SK-MEL-5 (cell line): ENCODE measurements at places on chromosomes 16 and 17. TPM values are rescaled to one million over a fixed set of nuclear protein-coding genes. Genes with fewer than 3 reads are reported as not detected.

Gene G6PC1
- total RNA-seq = not detected in 2 replicates

Gene GRAP
- 0.48 TPM in 1 of 2 replicates, not detected in the other for total RNA-seq

Gene GNAO1
- 3.7 TPM in 2 replicates for total RNA-seq

Gene ST6GALNAC2
- total RNA-seq = 77.4 and 96.3 TPM in 2 replicates

Gene SSTR5
- total RNA-seq = not detected in 2 replicates

Gene ICAM2
- total RNA-seq = 0.71 TPM in 1 of 2 replicates, not detected in the other

Gene ARHGAP23
- total RNA-seq = 0.34 and 1.0 TPM in 2 replicates

Gene TBC1D3K
- not detected in 2 replicates for total RNA-seq

Gene STX1B
- 0.13 TPM in 1 of 2 replicates, not detected in the other for total RNA-seq

Gene PRPF8
- 62.2 and 67.7 TPM in 2 replicates for total RNA-seq

Gene NPB
- total RNA-seq = 0.08 and 0.34 TPM in 2 replicates

Gene AXIN1
- total RNA-seq = 20.6 and 22.6 TPM in 2 replicates

Gene CSH1
- not detected in 2 replicates for total RNA-seq

Gene HOXB8
- 0.69 and 1.6 TPM in 2 replicates for total RNA-seq

Gene ACSM2A
- total RNA-seq = not detected in 2 replicates

Gene RAD51C
- 69.6 and 80.3 TPM in 2 replicates for total RNA-seq

Gene SLC16A13
- 0.61 and 0.64 TPM in 2 replicates for total RNA-seq

Gene TBX2
- total RNA-seq = 25.2 and 27.7 TPM in 2 replicates

Gene RNF167
- total RNA-seq = 30.6 and 38.3 TPM in 2 replicates

Gene MYH11
- total RNA-seq = 0.03 TPM in 1 of 2 replicates, not detected in the other

Gene SHBG
- 0.82 and 1.6 TPM in 2 replicates for total RNA-seq

Gene OTOP3
- not detected in 2 replicates for total RNA-seq

Gene CCDC154
- 0.40 and 1.0 TPM in 2 replicates for total RNA-seq

Gene MYH1
- total RNA-seq = not detected in 2 replicates

Gene SERPINF2
- total RNA-seq = 0.32 and 0.37 TPM in 2 replicates

Gene SLC16A11
- total RNA-seq = not detected in 2 replicates

Gene DNAAF8
- 0.11 and 0.19 TPM in 2 replicates for total RNA-seq

Gene TSNAXIP1
- total RNA-seq = 0.26 and 0.35 TPM in 2 replicates

Gene INCA1
- total RNA-seq = 0.16 and 0.24 TPM in 2 replicates

Gene GPRC5C
- 0.45 TPM in 1 of 2 replicates, not detected in the other for total RNA-seq

Gene FSCN2
- total RNA-seq = 0.34 TPM in 1 of 2 replicates, not detected in the other

Gene TNFRSF13B
- total RNA-seq = not detected in 2 replicates

Gene BRICD5
- total RNA-seq = 0.96 and 1.6 TPM in 2 replicates

Gene ABCC3
- not detected in 2 replicates for total RNA-seq
